ENCODE measurements at places on chromosomes 16 and 17.

- DNase-seq = no peak
Measured at GRCh38 chr17:77435272-77436057, 294.7 kb downstream of the SEC14L1 start.

GRCh38 chr17:8969901-8970300 is 4.4 kb upstream of the PIK3R5 start:
- DNase-seq = no peak

- DNase-seq = no peak
Measured at GRCh38 chr17:10111907-10112452, 86.4 kb downstream of the GAS7 start.

GRCh38 chr17:81906476-81907218 is 4.6 kb downstream of the PCYT2 start:
- DNase-seq = no peak

GRCh38 chr16:71966932-71967331 is 33.3 kb downstream of the PKD1L3 start:
- DNase-seq = no peak

GRCh38 chr17:39951924-39952679 is 10.7 kb upstream of the GSDMA start:
- no peak for DNase-seq

DNA sequence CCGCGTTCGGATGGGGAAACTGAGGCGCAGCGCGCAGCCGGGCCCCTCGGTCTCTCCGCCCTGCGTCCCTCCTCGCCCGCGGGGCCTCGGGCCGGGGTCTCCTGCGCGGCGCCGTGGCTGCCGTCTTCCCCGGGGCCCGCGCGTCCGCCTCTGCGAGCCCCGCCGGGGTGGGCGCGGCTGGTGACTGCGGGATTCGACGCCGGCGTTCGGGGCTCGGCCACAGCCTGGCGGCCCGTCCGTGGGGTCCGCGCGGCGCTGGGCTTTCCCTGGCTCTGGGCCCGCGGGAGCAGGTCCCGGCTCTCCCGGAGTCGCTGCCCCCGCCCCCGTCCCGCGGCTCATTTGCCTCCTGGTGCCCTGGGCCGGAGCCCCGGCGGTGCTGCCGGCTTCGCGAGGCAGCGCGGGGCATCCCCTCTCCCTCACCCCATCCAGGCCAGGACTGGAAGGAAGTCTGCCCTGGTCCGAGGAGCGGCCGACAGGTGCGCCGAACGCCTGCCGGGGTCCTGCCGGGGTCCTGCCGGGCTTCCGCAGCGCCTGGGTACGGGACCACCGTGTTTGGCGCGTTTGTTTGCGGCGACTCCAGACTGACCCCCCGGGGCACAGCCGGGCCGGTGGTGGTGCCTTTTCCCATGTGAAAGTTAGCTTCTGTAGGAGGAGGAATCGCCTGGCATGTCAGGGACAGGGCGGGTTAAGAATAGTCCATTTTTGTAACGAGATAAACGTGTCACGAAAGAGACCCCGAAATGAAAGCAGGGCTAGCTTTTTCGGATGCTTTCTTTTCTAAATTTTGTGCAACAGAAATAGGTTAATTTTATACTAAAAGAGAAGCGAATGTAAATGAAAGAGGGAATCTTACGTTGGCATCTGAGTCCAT is 671 bp downstream of the CHMP6 start:
- DNase-seq = no peak

- no peak for DNase-seq
Measured at GRCh38 chr16:48597563-48598387, 12.2 kb downstream of the N4BP1 start.

- DNase-seq = no peak
Measured at GRCh38 chr16:78953526-78953925, 647.0 kb downstream of the MAF start.

- no peak for DNase-seq
Measured at GRCh38 chr17:49341356-49341755, 20.7 kb downstream of the ZNF652 start.

DNA sequence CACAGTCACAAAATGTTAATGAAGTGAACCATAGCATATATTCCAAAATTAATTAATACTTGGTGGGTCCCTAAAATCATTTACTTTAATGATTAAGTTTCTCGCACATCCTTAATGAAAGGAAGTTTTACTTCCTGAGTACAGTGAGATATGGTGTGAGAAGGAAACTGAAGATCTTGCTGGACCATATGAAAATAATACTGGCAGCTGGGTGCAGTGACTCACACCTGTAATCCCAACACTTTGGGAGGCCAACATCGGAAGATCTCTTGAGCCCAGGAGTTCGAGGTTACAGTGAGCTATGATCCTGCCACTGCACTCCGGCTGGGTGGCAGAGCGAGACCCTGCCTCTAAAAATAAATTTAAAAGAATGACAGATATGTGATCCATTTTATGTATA is 62.5 kb downstream of the ABCA8 start:
- DNase-seq = no peak

DNA sequence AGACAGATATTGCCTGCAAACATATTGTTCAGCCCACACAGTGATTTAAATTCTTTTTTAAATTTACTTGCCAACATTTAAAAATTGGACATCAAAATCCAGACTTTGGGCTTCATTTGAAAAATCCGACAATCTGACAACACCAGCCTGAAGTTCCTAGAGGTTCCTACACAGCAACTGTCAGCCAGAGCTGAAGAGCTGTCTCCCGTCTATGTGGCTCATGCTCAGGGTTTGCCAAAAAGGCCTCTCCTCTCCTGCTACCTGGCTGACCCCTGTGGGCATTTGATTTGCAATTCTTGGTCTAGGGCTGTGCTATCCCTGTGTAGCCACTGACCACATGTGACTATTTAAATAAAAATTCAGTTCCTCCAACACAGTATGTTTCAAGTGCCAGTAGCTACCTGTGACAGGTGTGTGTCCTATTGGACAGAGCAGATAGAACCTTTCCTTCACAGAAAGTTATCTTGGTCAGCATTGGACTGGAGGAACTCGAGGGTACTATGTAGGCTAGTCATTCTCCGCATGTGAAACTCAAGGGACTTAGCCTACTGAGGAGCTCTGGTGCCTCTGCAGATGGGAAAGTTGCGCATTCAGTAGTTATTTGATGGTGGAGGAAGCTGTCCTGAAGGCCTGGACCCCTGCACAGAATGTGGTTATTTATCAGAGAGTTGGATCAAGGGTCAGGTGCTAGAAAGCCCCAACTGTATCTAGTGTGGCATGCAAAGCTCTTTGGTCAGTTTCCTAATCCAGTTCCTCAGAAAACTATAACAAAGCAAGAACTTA is 2.7 kb downstream of the LYRM1 start:
- DNase-seq = no peak
